ENCODE measurements at places on chromosomes 4 and X.

DNA sequence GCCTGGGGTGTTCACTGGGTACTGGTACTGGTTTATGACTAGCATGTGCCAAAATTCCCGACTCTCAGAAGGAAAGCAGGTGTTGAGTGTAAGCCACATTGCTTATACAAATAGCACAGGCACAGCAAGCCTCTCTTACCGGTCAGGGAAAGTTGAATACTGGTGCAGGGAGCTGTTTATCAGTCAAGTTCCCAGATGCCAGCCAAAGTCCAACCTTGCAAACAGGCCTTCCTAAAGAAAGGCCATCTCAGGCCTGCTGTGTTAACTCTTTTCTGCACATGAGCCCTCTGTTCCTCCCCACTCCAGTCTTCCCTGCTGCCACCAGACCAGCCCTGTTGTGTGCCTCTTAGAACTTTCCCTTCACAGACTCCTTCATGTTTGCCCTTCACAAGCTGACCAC lies 34.2 kb downstream of the PKD2 start:
- DNase-seq: no peak

DNA sequence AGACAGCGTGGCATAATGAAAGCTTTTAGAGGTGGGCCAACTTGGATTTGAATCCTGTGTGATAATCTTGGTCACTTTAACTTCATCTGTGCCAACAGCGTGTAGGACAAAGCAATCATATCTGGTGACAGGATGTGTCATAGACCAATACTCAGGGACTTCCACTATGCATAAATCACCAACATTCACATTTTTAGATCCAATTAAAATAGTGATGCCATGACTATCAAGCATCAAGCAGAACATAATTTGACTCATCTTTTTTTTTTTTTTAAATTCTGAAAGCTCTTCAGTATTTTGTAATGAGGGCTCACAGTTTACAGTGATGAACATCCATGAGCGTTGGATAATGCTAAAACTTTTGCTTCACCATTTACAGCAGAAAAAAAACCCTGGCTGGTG lies 27.3 kb upstream of the RAPGEF2 start:
- DNase-seq: no peak

DNA sequence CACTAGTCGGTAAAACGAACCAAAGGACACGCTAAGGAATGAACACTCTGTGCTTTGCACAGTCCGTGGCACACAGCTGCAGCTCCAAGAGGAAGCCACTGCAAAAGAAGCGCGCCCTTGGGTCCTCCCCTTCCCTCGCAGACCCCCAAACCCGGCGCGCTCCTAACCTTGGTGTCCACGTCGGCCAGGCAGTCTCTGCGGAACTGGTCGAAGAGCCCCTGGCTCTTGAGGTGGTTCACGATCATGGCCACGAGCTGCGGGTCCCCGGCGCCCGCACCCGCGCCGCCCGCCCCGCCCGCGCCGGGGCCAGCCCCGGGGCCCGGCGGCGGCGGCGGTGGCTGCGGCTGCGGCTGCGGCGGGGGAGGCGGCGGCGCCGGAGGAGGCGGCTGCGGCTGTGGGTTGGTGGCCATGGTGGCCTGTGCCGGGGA lies 333 bp downstream of the BOD1L1 start:
- DNase-seq: peak; percentile 19

DNA sequence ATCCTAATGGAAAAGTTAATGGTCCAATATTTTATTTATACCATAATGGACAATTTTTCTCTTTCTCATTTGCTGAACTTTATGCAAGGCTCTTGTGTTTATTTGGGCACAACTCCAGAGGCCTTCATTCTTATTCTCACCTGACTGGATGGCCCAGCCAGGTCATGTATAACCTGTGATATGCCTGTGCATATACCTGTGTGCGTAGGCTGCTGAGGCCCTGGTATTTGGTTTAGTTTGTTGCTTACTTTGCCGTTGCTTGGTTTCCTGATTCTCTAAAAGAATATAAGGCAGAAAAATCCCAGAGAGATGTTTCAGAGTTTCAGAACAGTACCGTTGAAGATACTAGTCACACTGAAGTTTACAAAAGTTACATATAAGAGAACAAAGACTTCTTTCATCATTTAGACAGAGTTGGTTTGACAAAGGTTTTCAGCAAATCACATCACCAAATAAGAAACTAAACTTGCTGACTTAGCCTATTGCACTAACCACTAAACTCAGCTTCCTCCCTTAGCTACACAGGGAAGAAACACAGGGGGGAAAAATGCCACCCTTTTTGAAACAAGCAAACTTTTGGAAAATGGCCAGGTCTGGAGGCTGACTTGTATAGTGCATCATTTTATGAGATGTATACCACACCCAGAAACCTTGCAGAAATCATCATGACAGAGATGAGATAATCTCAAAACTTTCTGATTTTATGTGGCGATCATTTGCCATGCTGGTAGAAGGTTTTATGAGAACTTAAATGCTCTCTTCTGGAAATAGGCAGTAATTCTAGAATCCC lies 248.5 kb downstream of the GRIA3 start:
- no peak for DNase-seq

GRCh38 chr4:32032136-32032672 lies 1312.0 kb downstream of the PCDH7 start:
- DNase-seq: no peak

- DNase-seq: no peak
Measured at GRCh38 chr4:157096439-157096838, 20.5 kb downstream of the GLRB start.

- no peak for DNase-seq
Measured at GRCh38 chr4:1793496-1793840, 375 bp downstream of the FGFR3 start.

DNA sequence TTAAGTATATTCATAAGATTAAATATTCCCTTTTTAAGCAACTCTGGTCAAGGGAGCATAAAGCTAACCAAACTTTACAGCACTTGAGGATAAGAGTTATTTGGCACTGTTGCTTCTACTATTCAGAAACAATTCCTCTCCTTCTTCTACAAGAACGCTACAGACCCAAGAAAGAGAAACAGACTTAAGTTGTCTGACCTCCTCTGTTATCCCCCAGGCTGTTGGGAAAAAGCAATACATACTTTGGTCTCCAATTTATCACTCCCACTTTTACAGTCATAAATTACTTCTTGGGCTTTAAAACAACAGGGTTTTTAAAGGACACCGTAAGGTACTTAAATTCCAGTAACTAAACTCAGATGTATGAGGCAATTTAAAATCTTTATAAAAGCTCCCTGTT lies 147.4 kb downstream of the COL25A1 start:
- no peak for DNase-seq

DNA sequence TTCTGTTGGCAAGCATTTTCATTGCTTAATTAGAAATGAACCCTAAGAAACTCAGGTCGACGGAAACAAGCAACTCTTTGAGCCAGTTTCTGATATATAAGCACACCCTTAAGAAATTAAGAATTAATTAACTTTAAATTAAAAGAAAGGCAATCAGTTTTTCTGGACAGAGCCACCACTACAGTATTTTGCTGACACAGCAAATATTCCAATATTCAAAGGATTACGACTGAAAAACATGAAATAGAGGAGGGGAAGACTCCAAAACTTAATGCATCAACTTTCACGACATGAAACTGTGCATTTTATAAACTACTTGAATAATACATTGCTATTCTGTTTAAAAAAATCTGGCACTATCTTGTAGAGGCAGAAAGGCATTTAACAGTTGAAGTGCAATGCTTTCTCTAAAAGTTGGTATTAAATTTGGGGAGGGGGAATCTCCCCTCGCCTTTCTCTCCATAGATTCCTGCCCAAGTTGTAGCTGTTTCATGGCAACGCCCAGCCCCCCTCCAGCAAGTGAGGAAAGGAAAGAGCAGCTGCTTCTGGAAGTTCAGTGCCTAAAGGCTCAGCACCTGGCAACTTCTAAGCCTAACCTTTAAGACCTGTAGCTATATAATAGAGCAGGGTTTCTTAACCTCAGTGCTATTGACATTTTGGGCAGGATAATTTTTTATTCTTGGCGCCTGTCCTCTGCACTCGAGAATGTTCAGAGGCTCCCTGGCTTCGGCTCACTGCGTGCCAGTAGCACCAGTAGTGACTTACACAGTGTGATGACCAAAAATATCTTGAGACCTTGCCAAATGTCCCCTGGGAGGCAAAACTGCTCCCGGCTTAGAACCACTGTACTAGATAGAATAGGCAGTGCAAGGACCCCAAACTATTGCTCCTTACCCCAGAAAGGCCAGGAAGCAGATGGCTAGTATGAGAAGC lies 6.7 kb upstream of the ZCCHC18 start:
- no peak for DNase-seq

DNA sequence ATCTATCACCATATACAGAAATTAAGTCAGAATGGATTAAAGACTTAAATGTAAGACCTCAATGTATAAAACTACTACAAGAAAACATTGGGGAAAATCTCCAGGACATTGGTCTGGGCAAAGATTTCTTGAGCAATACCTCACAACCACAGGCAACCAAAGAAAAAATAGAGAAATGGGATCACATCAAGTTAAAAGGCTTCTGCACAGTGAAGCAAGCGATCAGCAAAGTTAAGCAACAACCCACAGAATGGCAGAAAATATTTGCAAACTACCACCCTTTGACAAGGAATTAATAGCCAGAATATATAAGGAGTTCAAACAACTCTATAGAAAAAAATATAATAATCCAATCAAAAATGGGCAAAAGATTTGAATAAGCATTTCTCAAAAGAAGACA lies 236.9 kb upstream of the EMCN start:
- DNase-seq: no peak

- DNase-seq: no peak
Measured at GRCh38 chr4:175330236-175330635, 412.1 kb downstream of the ADAM29 start.

DNA sequence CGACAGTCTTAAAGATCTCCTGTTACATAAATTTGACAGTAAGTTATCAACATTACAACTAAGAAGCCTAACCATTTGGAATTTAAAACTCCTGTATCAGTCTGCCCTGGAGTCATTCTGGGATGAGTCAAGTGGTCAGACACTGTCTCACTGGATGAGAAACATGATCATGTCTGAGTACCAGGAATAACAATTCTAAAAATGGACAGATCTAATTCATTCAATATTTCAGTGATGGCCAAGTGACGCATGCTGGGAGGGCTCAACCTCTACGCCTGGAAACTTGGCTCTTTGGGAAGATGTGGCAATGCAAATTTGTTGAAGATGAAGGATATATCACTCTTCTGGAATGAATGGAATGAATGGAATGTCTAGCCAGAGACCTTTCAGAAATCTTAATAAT lies 1427.2 kb downstream of the STIM2 start:
- no peak for DNase-seq

DNA sequence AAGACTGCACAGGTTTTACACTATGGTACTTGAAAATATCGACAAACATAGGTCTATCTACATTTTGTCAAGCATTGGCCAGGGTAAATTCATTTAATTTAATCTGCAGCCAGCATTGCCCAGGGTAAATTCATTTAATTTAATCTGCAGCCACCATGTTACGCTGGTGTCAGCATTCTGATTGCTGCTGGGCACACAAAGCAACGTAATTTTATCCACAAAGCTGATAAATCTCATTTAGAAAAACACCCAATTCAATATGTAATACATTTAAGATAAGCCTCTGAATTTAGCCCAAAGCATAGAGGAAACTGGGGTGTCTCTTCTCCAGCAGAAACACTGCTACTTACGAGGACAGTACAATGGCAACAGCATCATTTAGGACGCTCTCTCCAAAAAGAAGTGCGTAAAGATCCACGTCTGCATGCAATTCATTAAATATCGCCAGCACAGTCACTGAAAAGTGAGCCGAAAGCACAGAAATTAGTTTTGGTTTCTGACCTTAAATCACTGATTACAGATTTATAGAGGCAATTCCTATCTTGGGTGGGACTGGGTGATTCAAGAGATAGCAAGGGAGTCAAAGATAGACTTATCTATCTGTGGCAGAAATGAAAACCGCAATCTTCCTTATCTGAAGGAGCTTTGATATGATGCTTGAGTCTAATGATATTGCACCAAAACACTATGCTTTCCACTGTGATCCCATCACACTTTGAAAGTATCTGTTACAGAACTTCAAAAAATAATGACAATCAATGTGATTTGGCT lies 88.8 kb downstream of the CHST7 start:
- DNase-seq: no peak

- DNase-seq: no peak
Measured at GRCh38 chrX:6761251-6761650, 226.3 kb upstream of the VCX3A start.

DNA sequence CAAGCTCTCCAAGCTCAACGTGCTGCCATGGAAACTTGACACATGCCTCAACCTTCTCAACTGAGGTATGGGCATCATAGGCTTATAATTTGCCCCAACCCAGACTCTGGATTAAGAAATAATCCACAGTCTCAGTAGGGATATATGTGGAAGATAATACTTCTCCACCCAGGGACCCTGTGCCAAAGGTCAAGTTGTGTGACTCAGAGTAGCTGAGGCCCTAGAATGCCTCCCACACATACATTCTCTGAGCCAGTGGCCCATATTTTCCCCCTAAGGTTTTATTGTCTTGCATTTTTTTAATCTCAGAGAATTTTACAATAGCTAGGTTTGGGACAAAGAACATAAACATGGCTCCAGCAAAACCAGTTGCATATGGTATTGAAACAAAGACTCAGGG lies 283.1 kb downstream of the IDS start:
- no peak for DNase-seq

- DNase-seq: no peak
Measured at GRCh38 chr4:5773271-5773555, 62.2 kb downstream of the EVC start.

GRCh38 chr4:144399927-144400326 lies 246.0 kb upstream of the HHIP start:
- no peak for DNase-seq

- no peak for DNase-seq
Measured at GRCh38 chrX:150455215-150455608, 92.1 kb downstream of the MAMLD1 start.

DNA sequence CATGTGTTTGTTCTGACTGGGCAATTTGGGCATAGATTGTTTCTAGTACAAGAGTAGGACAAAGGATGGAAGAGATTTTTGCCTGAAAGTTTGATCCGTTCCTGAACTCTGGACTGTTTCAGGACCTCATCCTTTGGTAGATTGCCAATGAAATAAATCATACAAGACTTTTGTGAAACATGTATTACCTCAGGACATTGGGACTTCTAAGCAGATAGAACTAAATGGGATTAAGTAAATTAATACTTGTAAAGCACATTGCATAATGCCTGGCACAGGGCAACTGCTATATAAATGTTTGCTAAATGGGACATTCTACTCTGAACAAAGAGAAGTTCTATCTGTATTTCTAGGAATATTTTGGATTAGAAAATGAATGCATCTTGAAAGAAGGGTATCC lies 164.8 kb upstream of the RPS6KA3 start:
- no peak for DNase-seq

DNA sequence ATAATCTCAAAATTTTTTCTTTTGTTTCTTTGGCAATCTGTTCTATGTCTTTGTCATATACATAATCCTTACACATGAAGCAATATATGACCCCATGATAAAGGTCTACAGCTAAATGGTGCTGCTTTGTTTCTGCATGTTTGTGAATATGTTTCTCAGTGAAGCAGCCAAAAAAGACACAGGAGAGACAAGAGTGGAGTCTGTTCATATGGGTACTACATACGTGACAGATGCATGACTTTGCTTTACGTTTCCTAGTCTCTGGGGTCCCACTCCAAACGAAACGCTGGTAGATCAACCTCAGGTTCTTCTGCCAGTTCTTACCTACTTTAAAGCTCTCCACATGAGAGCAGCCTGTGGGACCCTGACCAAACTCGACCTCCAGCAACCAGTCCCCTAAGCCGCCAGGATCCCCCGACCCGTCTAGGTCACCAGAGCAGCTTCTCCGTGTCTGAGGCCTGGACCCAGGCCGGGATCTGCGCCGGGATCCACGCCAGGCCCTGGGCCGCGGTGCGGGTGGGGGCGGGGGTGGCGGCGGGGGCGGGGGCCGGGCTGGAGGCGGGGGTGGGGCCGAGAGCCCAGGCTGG lies 1.5 kb downstream of the USP51 start:
- no peak for DNase-seq
